ENCODE measurements at places on chromosomes 7 and 10.

DNA sequence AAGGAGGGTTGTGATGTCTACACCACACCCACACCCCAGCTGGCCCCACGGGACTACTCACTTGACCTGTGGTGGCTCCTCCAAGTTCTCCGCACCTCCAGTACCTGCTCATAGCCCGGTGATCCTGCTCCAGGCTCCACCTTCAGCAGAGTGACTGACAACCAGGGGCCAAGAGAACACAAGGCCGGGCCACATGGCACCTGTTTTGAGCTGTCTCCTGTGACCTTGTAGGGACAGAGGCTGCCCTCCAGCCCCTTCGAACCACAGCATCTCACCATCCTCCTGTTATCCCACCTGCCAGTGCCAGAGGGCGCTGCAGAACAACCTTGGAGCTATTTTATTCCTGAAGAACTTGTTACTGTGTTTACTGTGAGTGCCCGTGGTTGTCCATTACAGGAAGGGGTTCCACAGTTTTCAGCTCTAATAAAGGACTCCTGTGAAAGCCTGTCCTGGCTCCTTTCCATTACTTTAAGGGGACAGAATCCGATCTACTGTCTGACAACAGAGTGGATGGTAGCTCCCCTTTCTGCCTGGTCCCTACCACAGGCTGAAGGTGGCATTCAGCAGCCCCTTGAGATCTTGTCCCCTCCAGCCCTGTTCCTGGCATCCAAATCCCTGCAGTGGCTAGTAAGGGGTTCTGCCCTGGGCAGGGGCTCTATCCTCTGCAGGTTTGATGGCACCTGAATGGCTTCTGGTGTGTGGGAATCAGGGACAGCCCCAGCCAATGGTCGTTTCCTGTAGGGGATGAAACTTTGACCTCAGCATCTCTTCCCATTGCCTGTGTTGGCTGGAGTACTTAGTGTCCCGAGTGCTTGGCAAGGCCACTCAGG is 50.8 kb downstream of the C10orf120 start:
- DNase-seq: no peak

GRCh38 chr10:389261-389790 is 254.1 kb downstream of the ZMYND11 start:
- DNase-seq: no peak

GRCh38 chr7:126635545-126635944 is 617.2 kb downstream of the GRM8 start:
- peak; percentile 34 for DNase-seq

GRCh38 chr7:97858221-97858620 is 14.0 kb downstream of the ASNS start:
- no peak for DNase-seq

DNA sequence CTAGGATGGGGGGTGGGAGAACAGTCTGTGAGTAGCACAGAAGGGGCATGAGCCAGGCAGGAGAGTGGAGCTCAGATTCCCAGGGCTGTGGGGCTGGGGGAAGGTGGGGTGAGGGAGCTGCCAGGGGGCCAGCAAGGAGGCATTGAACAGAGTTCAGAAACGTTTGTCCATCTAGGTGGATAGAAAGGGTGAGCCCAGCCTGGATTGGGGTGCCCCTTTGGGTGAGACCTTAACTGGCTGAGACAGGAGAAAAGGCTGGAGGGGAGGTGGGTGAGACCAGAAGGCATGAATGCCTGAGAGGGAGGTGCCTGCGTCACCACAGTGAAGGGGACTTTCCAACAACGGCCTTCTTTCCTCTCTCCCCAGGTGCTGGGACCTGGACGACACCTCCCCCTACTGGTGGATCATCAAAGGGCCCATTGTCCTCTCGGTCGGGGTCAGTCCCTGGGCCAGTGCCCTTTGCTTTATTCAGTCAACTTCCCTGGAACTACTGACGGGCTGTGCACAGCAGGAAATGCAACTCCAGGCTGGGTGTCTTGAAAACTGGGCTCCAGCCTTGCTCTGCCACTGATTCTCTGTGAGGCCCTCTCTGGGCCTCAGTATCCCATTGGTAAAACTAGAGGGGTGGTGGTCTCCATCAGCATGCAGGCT is 11.0 kb downstream of the GHRHR start:
- no peak for DNase-seq

DNA sequence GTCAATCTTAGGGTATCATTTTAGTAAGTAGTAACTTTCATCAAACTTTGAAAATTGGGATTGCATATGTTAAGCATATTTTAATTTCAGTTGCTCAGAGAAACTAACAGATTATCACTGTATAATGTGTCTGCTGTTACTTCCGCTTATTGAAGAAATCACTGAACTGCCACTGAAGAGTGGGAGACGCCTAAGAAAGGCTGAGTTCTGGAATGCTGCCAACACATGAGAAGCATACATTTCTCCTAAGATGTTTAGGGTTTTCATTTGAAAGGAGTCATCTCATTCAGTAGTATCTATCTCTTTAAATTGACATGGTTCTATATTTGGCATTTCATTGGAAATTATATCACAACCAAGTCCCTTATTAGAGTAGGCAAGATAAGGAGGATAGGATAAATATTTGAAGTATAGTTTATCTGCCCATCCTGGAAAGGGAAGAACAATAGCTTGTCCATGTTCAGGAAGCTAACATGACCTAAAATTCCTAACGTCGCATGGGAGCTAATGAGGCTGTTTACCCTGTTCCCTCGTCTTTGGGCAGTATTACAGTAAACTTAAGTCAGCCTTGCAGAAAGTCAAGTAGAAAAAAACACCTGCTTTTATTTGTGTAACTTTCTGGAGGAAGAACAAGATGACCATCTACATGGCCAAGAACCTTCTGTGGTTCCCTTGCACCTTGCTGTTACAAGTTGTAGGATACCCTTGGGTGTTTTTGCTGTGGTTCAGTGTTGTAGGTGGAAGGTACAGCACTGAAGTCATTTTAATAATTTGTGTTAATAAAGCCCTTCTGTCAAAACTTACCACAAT is 67.3 kb downstream of the NHLRC2 start:
- no peak for DNase-seq

DNA sequence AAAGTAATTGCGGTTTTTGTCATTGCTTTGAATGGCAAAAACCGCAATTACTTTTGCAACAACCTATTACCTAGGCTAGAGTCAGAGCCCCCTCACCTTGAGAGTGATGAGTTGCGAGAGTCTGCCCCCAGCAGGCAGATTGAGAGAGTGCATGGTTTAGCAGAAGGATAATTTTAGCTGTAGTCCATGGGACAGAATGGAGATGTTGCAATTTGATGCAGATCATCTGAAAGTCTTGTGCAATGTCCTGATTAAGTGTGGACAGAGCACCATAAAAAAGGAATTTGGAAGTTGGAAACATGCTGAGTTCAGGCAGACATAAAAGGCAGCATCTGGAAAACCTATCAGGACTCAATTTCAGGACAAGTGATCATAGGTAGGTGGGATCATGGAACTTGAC is 48.7 kb downstream of the GPR141 start:
- DNase-seq: no peak

- no peak for DNase-seq
These were observed 1.2 kb upstream of the SLC18A3 start for GRCh38 chr10:49609006-49609282.

DNA sequence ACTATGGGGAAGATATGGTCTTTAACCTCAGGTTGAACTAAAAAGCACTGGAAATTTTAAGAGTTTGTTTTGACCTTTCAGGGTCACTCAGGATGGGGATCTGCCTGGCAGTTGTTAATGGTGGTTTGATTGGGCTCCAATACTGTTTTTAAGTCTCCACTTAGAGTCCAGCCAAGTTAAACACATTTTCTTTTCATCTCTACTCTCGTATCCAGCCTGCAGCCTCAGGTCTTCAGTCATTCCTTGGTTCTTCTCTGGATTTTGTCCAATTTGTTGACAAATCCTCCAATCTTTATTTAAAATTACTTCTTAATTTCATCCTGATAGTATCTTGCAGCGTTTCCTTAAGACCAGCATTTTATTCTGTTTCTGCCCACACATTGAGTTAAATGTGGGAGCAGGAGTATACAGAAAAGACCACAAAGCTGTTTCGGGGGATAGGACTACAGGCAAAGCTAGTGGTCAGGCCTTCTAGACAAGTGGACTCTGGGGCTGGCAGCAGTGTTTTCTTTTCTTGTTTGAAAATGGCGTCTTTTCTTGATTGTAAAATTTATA is 133.2 kb upstream of the INHBA start:
- no peak for DNase-seq

GRCh38 chr10:103120977-103121735 is 71.9 kb downstream of the NT5C2 start:
- no peak for DNase-seq

- DNase-seq: no peak
These were observed 237.3 kb downstream of the DGKI start for GRCh38 chr7:137609500-137609899.

DNA sequence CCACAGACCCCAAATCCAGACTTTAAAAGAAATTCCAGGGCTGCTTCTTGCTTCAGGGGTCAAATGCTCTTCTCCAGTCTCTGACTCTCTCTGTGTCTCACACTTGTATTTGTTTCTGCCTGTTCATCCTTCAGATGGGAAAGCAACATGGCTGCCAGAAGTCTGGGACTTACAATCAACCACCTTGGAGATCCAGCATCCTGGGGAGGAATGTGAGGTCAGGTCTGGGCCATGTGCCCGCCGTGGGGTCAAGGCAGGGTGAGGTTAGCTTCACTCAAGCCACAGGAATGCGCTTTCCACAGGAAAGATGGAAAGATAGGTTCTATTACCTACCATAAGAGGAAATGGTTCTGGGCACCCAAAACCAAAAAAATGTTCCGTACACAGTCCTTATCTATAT is 34.3 kb upstream of the NPVF start:
- no peak for DNase-seq

DNA sequence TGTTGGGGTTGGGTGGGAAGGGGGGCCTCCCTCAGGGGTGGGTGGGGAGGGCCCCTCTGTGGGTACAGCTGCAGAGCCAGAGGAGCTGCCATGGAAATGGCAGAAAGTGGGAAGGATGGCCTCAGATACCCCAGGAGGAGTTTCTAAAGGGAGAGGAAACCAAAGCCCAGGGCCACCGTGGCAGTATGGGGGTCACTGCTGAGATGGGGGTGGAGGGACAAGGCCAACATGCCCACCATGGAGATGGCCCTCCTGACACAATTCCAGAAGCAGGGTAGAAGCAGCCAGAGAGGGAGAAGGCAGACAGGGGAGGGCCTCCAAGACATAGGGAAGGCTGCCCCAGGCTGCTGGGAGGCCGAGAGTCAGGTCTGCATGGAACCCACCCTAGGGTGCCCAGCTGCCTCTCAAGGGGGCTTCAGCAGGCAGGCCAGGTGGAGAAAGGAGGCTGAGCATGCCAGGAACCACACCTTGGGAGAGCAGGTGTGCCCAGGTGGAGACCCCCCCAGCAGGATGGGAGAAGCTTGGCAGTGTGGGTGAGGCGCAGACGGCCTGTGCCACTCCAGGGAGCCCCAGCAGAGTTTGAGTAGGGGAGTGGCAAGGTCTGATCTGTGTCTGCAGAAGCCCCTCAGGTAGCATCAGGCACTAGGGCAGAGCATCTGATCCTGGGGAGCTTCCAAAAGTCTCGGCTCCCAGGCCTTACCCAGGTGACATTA is 146.8 kb downstream of the ARHGAP22 start:
- DNase-seq: no peak

DNA sequence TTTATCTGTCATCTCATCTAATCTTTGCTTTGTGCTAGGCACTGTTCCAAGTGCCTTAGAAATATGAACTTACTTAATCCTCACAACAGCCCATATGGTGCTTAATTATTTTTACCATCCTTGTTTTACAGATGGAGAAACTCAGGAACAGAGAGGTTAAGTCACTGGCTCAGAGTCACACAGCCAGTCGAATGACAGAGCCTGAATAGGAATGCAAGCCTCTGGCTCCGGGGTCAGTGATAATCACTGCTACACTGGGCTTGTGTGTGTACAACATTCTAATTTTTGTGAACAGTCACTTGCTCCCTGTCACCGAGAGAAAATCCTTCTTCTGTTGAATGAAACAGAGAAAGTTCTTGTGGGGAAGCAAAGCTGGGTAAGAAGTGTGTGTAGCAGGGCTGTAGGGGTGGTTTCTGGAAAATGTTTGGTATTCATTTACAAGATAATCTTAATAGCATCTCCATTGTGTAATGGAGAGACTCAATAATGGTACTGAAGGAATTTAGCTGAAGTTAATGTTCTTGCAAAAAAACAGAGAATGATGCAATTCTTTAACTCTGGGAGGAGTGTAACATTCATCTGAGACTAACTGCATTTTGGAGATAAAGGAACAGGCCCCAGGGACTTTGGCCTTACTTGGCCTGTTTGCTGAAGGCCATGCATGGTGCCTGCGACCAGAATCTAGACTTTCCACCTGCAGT is 290.6 kb downstream of the FRMD4A start:
- no peak for DNase-seq

- DNase-seq: no peak
These were observed 221.7 kb downstream of the KIAA1217 start for GRCh38 chr10:24430591-24430990.

GRCh38 chr7:76515999-76516443 is 5.7 kb downstream of the UPK3B start:
- DNase-seq: no peak

- no peak for DNase-seq
These were observed 49.8 kb downstream of the BAIAP2L1 start for GRCh38 chr7:98351136-98351535.

DNA sequence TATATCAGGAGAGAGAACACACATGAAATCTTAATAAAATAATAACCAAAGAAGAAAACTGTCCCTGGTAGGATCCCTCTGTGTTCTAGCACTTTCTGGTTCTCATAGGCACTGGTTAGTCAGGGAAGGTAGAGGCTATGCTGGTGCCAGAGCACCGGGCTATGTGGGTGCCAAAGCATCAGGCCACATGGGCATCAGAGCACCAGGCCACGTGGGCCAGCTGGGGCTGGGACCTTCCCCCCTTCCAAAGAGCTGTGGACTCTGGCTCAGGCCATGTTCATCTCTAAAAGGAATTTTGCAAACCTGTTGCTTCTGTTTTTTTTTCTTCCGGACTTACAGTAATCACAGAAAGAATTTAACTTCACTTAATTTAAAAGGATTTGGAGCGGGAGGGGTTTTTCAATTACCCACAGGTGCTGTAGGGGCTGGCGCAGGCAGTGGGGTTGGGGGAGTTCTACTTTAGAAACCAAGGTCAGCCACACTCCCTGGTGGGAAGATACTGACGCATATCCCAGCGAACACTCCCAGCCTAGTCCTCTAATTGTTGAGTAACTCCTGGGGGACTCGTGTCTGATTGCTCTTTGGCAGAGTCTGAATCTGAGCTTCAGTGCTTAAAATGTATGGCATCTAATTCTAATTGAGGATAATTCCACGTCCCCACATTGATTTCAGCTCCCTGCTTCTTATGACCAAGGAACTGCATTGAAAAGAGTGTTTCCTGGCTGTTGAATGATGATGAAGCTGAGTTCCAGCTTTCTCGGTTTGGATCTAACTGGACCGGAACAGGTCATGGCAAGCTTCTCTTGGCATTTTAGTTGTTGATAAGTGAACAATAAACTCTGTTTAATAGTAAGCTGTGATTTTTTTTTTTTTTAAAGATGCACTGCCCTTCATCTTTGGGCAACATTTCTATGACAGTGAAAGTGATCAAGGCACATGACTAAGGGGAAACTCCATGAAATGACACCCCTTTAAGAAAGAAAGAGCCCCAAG is 110.7 kb upstream of the FZD8 start:
- no peak for DNase-seq

DNA sequence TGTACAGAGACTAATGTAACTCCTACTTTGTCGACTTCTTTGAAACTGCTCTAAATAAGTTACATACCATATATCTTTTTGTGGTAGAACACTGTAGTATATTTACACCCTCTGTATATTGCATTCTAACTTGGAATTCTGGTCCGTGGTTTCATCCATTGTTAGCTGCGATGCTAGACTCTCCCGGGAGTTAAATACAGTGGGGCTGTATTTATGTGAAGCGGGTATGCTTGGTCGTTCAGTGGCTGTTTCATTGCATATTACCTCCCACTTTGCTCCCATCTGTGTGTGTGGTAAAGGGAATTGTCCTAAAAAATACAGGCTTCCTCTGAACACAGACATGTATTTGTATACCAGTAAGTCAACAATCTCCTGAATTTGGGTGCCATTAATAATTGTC is 231.1 kb downstream of the SLC25A13 start:
- no peak for DNase-seq
